ENCODE measurements at places on chromosomes 6 and 20.

- DNase-seq = no peak
Observed at GRCh38 chr6:162211022-162211421, 516.5 kb downstream of the PRKN start.

DNA sequence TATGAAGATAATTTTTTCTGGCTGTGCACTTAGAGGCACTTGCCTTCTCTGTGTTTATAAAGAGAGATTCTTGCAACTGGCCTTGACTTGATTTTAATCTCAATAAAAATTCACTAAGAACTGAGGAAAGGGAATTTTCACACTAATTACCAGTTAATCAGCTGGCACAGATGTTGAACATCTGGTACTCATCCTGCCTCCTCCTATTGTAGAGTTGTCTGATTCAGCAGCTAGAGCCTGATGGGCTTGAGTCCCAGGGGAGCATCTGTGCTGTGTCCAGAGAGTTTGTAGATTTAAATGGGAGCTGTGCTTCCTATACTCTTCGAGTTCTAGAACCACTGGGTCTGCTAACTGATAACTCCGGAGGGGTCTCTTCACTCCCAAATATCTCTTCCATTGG lies 284.4 kb upstream of the RNF24 start:
- no peak for DNase-seq

DNA sequence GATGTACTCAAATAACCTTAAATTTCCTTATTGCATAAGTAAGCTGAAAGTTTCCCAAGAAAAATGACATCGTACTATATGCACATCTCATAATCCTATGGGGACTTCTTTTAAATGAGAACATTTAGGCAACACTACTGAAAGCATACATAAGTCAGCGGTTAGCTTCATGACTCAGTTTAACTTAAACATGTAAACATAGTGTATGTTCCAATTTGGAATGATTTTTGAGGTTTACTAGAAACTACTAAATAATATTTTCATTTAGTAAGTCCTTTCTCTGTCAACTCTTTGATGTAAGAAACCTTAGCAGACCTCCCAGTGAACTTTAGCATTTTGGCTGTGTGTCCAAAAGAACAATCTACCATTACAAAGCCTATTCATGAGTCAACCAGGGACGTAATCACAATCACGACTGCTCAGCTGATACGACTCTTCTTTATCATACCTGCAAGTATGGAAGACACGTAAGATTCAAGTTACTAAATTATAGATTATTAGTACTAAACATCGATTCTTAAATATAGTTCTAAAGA lies 19.3 kb downstream of the HIVEP2 start:
- no peak for DNase-seq

DNA sequence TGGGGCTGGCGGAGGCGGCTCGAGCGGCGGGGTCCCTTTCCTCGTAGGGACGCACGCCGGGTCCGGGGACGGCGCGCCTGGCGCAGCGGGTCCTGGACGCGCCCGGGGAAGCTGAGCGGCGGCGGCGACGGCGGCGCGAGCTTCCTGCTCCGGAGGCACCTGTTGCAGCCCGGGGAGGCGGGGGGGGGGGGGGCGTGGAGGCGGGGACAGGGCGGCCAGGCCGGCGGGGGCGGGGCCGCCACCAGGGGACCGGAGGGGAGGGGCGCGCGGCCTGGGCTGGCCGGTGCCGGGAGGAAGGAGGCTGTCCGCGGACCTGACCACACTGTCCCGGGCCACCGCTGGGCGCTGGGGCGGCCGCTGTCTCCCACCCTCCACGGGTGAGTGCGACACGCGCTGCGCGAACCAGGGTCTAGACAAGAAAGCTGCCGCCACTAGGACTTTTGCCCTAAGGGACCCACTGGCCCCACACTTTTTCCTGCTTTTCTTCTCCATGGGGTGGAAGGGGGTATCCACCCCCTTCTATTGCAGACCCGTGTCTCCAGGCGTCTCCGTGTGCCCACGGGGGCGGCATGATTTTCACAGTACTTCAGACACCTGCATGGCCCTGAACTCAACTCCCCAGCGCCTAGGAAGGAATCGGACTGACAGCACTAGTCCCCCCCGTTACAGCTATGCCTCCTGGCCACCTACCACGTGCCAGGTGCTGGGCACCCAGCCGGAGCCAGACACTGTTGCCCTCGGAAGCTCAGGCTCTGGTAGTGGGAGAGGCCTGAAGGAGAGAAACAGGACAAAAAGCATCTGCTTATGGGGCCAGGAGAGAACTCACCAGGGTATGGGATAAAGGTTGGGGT lies at the start of gene NFATC2:
Gene NFATC2, minus strand, starts transcription at position 149 of the 851 bp plus-strand sequence. CDS start 220 bp downstream, outside the sequence.
- DNase-seq = no peak

DNA sequence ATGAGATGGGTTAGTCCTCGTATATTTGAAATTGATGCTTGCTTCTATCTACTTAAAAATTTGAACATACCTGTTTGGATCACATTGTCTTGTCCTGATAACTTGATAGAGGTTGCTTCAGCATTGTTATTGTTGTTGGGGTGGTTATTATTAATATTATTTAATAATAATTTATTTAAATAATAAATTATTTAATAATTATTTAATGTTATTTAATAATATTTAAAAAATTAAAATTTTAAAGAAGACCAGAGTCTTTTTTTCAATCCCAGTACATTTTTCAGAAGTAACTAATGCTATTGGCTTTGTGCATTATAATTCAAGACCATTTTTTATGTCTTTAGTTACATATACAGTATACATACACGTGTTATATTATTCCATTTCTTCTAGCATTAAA lies 116.6 kb upstream of the DUSP22 start:
- no peak for DNase-seq

GRCh38 chr6:163640641-163641040 lies 226.1 kb downstream of the QKI start:
- no peak for DNase-seq

DNA sequence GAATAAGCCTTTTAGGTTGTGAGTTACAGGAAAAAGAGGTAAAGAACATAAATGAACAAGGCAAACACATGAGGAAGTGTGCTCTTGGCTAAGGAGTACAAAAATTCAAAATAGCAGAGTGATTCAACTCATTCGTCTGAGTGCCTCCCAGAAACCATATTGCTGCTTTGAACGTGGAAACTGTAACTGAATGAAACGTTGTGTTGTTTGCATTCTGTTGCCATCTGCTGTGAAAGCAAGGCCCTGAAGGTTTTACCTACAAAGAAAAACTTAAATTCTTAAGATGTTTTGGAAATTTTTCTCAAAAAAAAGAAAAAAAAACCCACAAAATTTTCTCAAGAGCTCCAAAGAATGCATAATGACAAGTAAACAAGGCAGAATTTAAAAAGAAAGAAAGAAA lies 375.4 kb upstream of the HS3ST5 start:
- no peak for DNase-seq

- no peak for DNase-seq
Observed at GRCh38 chr6:148064406-148065134, 278.1 kb upstream of the SASH1 start.

DNA sequence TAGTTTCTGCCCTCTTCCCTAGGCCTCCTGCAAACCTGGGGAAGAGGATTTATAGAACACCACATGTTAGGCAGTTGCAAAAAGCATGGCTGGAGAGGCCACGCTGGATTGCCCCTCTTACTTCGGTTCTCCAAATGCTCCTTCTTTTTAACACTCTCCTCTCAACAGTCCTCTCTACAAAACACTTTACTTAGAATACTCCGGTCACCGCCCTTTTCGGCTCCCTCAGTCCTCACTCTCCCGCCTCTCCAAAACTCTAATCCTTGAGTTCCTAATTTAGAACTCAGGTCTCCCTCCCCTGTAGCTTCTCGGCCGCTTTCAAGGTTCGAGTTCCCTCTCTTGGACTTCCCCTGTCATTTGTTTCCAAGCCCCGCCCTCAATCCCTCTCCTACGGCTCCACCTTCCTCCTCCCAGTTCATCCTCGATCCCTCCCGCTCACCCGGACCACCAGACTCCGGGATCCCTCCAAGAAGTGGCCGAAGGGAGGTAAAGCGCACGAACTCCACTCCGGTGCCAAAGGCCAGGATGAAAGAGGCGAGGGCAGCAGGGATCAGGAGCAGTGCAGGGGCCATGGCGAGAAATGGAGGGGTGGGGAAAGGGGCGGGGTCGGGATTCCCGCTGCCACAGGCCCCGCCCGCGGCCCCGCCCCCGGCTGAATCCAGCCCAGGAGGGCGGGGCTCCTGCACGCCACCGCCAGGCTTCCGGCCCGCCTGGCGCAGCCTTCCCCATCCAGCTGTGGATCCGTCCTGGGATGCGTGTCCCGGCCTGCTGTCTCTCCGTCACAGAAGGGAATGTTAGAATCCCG lies at the start of gene NRM:
Gene NRM, minus strand, starts transcription at position 582 of the 805 bp plus-strand sequence. Its CDS starts 10 bp downstream, at position 572.
- peak; percentile 78 for DNase-seq

Measured in SW 1271 (cell line).